ENCODE measurements at places on chromosomes 7 and 10.

DNA sequence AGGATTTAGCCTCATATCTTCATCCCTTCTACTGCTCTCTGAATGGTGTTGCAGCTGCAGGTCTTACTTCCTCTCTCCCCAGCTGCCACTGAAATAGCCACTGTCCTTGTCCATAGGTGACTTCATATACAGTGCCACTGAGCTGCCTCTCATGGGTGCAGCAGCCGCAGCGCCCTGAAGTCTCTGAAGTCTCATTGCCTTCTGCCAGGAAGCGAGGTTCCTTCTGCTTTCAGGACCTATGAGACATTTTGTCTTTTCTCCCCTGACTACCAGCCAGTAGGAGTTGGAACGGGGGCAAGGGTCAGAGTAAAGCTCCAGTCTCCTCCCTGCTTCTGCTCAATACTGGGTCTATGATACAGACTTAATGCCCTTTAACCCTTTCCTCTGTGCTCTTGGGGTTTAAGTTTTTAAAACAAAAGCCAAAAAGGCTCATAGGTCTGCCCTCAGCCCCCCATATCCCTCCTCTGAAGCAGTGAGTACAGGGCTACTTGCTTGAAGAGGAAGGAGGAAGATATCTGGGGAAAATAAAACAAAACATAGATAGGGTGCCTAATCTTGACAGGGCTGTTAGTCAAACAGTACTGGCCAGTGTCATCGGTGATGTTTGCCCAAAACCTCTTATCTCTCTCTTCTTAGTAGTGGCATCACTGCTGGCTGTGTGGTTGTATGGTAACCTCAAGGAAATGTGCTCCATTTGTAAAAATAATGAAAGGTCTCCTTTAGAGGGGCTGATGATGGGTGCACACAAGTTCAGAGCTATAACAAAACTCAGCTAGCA lies 7.1 kb downstream of the PLCE1 start:
- no peak for DNase-seq

DNA sequence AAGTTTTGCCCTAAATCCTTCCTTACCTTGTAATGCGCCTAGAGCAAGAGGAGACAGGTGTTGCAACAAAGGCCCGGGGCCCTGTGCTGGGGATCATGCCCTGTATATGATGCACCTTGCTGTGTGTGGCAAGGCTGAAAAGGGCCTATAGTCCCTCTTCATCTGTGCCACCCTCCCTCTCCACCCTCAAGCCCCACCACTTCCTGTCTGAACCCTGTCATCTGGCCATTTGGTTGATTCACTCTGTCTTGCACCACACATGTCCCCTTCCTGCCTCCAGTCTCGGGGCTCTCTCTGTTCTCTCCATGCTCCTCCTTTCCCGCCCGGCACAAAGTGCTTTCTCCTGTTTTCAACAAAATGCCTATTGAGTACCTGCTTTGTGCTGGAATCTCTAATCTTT lies 11.5 kb upstream of the MALSU1 start:
- no peak for DNase-seq

GRCh38 chr7:121985476-121986030 lies 112.6 kb downstream of the PTPRZ1 start:
- DNase-seq = no peak

- DNase-seq = no peak
Observed at GRCh38 chr7:130899071-130899560, 165.1 kb upstream of the KLF14 start.

DNA sequence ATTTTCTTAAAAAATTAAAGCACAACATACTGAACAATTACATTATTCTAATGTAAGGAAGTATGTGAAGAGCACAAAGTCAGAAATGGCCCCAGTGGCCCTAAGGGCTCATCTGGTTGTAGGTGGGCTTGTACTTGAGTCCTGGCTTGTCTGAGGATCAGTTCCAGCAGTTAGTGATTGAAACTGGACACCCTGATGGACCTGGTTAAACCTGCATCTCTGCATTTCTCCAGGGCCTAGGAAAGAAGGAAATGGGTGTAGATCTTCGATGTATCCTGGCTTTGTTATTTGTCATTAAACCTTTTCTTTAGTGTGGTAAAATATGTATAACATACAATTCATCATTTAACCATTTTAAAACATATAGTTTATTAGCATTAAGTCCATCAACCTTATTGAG lies 9.7 kb upstream of the AKR1C2 start:
- DNase-seq = no peak

DNA sequence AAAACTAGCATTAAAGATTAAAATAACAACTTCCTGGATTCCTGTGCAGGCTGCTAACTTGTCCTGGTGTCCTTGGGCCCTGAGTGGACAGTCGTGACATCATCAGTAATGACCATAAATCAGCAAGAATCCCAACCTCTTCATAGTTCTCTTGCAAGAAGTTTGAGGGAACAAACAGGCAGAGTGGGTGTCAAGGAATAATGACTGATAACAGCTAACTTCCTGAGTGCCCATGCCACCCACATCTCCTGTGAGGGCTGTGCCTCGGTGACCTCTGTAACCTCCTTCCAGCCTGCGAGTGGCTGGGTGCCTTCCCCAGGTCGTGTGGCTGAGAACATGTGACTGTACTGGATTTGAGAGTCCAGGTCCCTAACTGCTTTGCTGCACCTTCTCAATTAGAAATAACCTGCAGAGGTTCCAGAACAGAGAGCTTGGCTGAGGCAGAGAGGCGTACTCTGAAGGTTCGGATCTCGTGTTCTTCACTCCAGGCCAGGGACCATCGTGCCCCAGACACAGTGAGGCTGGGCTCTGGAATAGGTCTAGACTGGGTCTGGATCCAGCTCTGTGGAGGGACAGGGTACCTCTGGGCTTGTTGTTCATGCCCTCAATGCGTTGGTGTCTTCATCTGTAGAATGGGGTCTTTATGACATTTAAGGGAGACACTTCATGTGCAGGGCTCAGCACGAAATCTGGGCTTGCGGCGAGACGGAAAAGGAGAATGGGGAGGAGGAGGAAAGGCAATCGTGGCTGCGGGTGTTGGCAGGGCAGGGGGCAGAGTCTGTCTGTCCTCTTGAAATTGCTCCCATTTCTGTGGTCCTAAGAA lies 313.1 kb upstream of the ZNF32 start:
- DNase-seq = no peak

- no peak for DNase-seq
Observed at GRCh38 chr7:117134411-117134810, 181.1 kb downstream of the ST7 start.

GRCh38 chr10:7488418-7488829 lies 77.6 kb upstream of the SFMBT2 start:
- peak; percentile 53 for DNase-seq

GRCh38 chr7:28580665-28581064 lies 168.3 kb downstream of the CREB5 start:
- no peak for DNase-seq

DNA sequence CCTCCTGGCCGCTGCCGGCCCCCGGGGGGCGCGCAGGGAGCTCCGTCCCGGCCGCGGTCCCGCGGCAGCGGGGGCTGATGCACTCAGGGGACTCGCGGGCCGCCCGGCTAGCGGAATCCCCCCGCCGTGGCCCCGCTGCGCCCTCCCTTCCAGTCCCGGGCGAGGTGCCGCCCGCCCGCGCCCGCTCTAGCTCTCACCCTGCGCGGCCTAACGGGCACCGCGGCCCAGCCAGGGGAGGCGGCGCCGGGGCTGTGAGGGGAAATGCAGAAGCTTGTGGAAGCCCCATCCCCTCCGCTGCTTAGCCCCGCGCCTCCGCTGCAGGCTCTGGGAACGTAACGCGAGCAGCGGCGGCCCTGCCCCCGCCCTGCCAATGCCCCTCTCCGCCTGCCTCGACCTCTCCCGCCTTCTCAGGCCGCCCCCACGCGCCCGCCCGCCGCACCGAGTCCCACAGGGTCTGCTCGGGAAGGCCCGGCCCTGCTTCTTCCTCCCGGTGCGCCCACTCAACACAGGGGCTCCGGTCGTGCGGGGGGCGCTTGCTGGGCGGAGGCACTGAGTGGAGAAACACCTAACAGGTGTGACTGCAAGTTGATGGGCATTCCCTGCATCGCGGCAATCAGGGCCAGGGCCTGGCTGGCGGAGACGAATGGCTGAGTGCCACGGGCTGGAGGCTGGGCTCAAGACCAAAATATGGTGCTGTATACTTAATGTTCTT lies 384 bp upstream of the TMEM229A start:
- DNase-seq = no peak

DNA sequence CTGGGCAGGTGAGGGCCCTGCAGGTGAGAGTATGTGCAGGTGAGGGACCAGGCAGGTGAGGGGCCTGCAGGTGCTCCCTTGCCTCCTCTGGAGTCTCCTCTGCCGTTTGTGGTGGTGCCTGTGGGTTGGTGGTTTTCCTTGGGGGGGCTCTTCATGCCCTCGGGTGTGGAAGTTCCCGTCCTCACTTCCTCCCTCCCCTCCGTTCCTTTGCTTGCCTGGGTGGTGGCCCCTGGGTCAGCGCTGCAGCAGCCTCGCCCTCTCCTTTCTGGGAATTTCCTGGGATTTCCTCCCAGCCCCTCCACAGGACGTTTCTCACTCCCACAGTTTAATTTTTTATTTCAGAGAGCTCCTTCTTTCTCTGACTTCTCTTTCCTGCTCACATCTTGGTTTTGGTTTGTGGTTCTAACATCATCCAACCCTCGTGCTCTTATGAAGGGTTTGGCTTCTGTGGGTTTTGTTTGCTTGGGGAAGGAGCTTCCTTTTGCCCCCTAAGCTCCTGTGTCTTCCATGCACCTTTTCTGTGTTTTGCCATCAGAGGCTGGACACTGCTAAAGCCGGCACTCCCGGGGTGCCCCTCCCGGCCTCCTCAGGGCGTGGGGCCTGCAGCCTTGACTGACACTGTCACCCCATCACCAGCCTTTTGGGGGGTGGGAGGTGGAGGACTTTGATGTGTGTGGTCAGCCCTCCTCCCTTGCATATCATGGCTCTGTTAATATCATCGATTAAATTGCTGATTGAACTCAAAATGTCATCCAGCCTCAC lies 29.2 kb upstream of the ADGRA1 start:
- DNase-seq = no peak

DNA sequence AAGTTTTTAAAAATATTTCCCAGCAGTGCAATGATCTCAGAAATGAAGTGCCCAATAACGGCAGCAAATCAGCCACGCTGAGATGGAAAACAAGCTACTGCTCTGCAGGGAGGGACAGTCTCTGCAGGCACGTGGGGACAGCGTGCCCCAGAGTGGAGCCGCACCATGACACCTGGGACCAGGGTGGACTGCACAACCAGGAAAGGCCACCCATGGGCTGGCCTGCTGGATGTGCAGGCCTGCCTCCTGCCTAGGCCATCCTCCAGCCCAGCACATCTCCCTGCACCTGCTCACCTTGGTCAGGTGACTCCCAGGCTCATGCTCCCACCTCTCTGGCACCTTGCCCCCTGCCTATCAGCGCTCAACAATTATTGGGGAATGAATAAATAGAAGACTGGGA lies 80.4 kb downstream of the VSTM4 start:
- no peak for DNase-seq

DNA sequence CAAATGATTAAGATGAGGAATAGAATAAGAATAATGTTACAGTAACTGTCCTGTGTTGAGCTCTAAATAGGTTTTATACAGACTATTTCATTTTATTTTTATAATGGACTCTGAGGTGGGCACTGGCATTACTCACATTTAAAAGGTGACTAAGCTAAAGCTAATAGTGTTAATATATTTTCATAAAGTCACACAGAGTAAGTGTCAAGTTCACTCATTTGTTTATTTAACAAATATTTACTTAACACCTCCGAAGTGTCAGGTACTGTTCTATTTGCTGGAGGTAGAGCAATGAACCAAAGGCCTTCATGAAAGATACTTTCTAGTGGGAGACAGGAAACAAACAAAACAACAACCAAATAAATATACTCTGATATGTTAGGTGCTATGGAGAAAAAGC lies 44.0 kb downstream of the ASB4 start:
- no peak for DNase-seq

- DNase-seq = peak; percentile 59
Observed at GRCh38 chr7:131225619-131226513, 101.8 kb upstream of the MKLN1 start.

DNA sequence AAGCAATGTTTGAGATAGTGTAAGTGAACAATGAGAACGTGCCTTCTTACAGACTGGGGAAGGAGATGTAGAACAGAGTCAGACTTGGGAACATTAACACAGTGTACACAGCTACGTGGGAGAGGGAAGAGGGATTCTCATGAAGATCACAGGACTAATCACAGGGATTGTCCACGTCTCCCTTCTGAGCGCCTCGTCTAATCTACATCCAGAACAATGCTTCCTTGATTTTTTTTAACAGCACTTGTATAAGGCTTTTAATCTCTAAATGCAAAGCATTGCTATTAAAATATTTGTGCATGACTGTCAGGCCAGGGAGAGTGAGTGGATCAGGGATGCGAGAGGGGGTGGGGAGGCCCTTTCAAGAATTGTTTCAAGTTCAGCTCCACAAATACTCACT lies 62.7 kb downstream of the MET start:
- no peak for DNase-seq

GRCh38 chr7:108069646-108070045 lies 60.5 kb downstream of the LAMB4 start:
- no peak for DNase-seq

DNA sequence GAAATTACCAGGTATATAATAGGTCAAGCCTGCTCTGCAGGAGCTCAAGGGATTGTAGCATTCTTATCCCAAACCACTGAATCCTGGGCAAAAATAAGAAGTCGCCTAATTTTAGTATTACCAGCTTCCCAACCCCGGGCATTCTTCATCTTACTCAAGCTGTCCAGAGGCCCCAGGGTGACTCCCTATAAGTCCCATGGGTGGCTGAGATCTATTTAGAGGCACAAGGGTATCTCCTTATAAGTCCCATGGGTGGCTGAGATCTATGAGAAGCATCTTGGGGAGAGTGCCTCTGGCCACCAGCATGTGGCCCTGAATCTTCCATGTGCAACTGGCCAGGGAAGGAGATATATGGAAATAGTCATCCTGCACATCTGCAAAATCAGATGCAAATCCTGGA lies 38.9 kb downstream of the PRSS2 start:
- DNase-seq = no peak

- no peak for DNase-seq
Observed at GRCh38 chr7:14747701-14748100, 154.8 kb downstream of the DGKB start.

GRCh38 chr10:91598211-91598977 lies 34.5 kb downstream of the PPP1R3C start:
- DNase-seq = no peak

DNA sequence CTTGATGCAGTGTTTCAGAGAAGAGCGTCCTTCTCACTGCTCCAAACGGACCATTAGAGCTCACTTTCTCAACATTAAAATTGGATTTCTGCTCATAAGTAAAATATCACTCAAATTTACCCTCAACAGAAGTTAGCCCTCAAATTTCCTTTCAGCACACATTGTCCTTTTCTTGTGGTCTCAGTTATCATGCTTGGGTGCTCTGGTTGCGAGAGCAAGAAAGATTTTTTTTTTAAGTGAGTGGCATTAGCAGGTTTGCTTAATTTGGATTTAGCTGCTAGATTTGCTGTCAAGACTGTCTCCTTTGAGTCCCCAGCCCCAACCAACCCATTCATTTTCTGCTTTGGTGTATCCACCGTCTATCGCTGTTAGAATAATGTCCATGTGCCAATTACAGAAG lies 2.6 kb upstream of the CH25H start:
- no peak for DNase-seq

Measured in SHP77 (cell line).